Vagina (tissue), 2 donors: ENCODE measurements at places on chromosomes 11 and 22. TPM values are rescaled to one million over a fixed set of nuclear protein-coding genes. Genes with fewer than 3 reads are reported as not detected.
A peak's percentile ranks its signal among the peaks of the same experiment; 100 is the strongest.

- no peaks in the 10 kb centered on the region for H3K27me3 ChIP-seq
- no peak for DNase-seq
- H3K27ac ChIP-seq: no peak overlapping the region
These were observed 63.7 kb downstream of the MICAL2 start for GRCh38 chr11:12174128-12174476.

GRCh38 chr11:121257289-121257688 lies 35.3 kb upstream of the SC5D start:
- no peaks in the 10 kb centered on the region for H3K27me3 ChIP-seq
- no peaks in the 10 kb centered on the region for H3K36me3 ChIP-seq
- H3K4me1 ChIP-seq: no peaks in the 10 kb centered on the region
- H3K27ac ChIP-seq: no peak overlapping the region

DNA sequence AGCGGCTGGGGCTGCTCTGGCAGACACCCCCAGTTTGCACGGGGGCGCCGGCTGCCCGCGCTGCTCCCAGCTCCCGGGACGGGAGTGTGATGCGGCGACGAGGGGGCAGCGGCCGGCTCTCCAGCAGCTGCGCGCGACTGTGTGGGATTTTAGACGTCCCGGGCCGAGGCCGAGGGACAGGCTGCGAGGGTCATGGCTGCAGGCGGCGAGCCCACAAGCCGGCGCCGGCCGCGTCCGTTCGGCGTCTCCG lies 159 bp downstream of the FZD4 start:
- H3K4me1 ChIP-seq: peaks cover 32% of the 10 kb centered on the region
- peak overlapping the region; percentile 74 for H3K4me3 ChIP-seq

DNA sequence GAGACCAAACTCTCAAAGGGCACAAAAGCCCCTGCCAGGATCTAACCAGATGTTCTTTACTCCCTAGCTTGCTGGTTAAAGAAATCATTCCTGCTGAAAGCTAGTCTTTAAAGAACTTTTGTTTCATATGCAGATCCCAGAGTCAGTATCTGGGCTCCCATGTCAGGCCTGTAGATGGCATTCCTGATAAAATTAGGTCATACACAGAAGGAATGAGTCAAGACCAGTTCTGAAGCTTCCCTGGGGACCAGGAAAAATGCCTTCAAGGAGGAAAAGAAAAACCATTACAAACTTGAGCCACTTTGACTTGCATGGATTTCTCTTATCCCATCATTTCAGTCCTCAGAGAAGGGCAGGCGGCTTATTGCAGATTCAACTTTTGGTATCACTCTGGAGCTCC lies 5.9 kb downstream of the DBX1 start:
- H3K4me3 ChIP-seq: no peak overlapping the region
- peaks cover 5% of the 10 kb centered on the region for H3K27me3 ChIP-seq
- H3K4me1 ChIP-seq: peaks cover 15% of the 10 kb centered on the region
- no peaks in the 10 kb centered on the region for H3K36me3 ChIP-seq
- H3K27ac ChIP-seq: no peak overlapping the region

DNA sequence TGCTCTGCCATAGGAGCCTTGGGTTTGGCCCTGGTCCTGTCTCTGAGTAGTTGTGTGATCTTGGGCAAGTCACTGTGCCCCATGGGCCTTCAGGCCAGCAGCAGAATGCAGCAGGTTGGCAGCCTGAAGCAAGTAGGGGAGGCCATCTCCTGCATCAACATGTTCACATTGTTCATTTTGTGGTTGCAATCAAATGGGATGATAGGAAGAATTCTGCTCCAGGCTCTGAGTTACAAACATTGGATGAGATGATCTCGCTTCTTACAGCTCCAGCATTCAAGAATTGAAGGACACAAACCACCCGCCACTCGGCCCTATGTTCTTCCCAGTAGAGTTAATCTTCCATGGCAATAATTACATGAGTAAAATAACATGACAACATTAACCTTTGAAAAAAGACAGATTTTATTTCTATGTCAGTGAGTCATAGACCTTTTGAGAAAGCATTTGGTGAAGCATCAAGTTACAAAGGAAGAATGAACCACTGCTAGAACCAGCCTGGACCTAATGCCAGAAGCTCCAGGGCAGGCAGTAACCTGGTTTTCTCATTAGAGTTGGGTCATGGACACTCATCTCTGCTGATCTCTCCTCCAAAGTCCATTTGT lies 308.3 kb upstream of the NCAM1 start:
- peaks cover 15% of the 10 kb centered on the region for H3K4me1 ChIP-seq
- no peaks in the 10 kb centered on the region for H3K36me3 ChIP-seq
- no peaks in the 10 kb centered on the region for H3K27me3 ChIP-seq
- H3K4me3 ChIP-seq: no peak overlapping the region

GRCh38 chr11:115784796-115785521 lies 280.7 kb upstream of the CADM1 start:
- no peaks in the 10 kb centered on the region for H3K27me3 ChIP-seq
- no peaks in the 10 kb centered on the region for H3K36me3 ChIP-seq

- no peaks in the 10 kb centered on the region for H3K36me3 ChIP-seq
- H3K27ac ChIP-seq: no peak overlapping the region
- DNase-seq: no peak
- no peaks in the 10 kb centered on the region for H3K27me3 ChIP-seq
These were observed 154.9 kb downstream of the TEAD1 start for GRCh38 chr11:12829131-12829530.

DNA sequence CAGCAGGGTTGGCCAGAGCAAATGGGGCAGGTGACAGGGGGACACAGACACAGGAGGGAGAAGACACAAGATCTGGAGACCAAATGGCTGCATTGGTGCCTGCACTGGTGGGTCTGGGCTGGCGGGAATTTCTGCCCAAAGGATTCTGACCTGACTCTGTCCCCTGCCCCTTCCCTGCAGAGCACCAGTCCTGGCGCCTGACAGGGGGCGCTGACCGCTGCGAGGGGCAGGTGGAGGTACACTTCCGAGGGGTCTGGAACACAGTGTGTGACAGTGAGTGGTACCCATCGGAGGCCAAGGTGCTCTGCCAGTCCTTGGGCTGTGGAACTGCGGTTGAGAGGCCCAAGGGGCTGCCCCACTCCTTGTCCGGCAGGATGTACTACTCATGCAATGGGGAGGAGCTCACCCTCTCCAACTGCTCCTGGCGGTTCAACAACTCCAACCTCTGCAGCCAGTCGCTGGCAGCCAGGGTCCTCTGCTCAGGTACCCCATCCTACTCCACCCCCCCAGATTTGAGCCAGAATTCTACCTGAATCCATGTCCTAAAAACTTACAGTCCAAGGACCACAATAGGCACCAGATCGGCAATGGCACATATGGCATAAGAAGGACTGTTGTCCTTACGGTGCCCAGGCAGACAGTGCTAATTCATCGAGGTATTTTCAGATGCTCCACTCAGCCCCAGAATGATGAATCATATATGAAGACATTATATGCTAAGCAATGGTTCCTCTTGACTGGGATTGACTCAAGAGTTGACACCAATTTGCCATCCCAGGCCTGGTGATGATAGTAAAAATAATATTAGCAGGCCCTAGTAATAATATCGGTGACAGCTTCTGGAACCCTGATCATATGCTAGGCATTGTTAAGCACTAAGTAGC lies 38.2 kb downstream of the CD6 start:
- H3K27ac ChIP-seq: no peak overlapping the region
- DNase-seq: no peak
- H3K27me3 ChIP-seq: no peaks in the 10 kb centered on the region
- no peaks in the 10 kb centered on the region for H3K36me3 ChIP-seq
- H3K4me1 ChIP-seq: peaks cover 16% of the 10 kb centered on the region

DNA sequence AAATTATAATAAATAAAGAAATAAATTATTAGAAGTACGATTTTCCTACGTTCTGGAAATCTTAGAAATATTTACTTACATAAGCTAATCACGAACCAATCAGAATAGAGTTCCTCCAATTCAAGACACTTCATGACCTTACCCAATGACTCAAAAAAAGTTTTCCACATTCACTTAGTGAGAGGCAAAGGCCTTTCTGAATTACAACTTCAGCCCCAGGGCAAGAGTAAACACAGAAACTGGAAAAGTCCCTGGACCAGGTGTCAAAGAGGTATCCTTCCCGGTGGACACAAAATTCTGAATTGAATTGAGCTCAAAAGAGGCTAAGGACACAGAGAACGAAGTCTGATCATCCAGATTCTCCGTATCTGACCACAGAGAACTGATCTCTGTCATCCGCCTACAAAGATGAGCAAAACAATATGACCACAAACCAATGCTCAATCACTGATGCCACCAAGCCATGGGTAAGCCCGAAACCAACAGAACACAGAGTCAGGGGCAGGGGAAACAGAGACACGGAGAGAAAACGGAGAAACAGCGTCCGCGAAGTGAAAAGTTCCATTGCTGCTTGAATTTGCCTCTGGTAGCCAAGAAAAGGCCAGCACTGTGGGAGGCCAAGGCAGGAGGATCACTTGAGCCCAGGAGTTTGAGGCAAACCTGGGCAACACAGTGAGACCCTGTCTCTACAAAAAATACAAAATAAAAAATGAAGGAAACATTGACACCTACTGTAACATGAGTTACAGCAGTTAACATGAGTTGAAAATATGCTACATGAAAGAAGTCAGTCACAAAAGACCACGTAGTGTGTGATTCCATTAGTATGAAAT lies 6.8 kb downstream of the BID start:
- H3K4me3 ChIP-seq: no peak overlapping the region
- no peaks in the 10 kb centered on the region for H3K27me3 ChIP-seq
- no peaks in the 10 kb centered on the region for H3K36me3 ChIP-seq
- no peak overlapping the region for H3K27ac ChIP-seq
- H3K4me1 ChIP-seq: peaks cover 4% of the 10 kb centered on the region
- DNase-seq: no peak

DNA sequence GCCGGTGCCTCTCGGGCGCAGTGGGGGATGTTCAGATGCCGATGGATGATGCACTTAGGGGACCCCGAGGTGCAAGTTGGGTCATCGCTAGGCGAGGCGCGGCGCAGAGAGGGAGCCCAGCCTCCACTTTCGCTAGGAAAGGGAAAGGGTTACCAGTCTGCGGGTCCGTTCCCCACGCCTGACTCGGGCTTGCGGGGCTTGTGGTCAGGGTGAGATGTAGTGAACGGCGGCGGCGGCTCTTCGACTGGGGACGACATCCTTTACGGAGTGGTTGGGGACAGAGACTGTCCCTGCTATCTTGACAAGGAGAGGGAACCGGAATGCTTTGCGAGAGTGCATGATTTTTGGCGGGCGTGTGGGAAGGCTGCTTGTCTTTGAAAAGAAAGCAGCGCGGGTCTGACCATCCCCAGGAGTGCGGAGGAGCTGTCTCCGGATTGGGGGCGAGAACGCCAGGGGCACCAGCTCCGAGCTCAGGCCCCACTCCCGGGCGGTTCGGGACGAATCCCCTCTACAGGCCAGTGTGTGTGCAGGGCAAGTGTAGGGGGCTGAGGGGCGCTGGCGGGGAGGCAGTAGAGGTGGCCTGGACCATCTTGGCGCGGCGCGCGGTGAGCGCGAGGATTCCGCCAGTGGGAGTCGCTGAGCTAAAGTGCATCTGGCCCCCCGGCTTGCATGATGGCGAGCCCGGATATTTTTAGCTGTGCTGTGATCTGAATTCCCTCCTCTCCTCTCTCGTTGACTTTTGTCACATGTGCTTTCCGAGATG lies 1.1 kb downstream of the FAT3 start:
- peak overlapping the region; percentile 74 for H3K27ac ChIP-seq
- H3K4me3 ChIP-seq: peak overlapping the region; percentile 46
- H3K27me3 ChIP-seq: no peaks in the 10 kb centered on the region
- peaks cover 24% of the 10 kb centered on the region for H3K4me1 ChIP-seq
- DNase-seq: no peak

DNA sequence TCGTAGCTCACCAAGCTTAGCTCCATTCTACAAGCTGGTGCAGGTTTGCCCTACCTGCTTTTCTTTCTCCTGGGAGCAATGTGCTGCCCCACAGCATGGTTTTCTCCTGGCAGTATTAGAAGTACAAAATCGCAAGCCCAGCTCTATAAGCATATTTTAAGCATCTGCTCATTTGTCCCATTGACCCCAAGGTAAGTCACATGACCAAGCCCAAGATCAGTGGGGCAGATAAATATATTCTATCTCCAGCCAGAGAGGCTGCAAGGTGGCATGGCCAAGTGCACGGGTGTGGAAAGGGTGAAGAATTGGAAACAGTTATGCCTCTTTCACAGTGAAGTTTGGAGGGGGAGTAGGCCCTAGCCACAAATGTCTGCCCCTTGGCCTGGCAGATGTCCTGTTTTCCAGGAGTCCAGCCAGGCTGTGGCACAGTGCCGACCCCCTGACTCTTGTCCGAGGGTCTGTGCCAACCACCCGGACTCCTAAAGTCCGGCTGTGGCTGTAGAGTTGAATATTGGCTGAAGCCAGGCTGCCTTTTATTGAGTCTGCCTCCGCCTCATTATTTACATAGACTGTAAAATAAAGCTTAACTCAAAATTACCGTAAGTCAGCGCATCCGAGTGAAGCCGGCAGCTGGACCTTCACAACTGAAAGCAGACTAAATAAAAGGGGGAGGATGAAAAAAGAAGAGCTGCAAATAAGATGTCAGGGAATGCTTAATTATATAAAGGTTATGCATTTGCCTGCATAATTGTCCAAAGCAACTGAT lies 165.7 kb downstream of the COMMD9 start:
- no peak overlapping the region for H3K27ac ChIP-seq
- H3K4me3 ChIP-seq: no peak overlapping the region
- DNase-seq: no peak
- peaks cover 7% of the 10 kb centered on the region for H3K4me1 ChIP-seq
- H3K27me3 ChIP-seq: no peaks in the 10 kb centered on the region

DNA sequence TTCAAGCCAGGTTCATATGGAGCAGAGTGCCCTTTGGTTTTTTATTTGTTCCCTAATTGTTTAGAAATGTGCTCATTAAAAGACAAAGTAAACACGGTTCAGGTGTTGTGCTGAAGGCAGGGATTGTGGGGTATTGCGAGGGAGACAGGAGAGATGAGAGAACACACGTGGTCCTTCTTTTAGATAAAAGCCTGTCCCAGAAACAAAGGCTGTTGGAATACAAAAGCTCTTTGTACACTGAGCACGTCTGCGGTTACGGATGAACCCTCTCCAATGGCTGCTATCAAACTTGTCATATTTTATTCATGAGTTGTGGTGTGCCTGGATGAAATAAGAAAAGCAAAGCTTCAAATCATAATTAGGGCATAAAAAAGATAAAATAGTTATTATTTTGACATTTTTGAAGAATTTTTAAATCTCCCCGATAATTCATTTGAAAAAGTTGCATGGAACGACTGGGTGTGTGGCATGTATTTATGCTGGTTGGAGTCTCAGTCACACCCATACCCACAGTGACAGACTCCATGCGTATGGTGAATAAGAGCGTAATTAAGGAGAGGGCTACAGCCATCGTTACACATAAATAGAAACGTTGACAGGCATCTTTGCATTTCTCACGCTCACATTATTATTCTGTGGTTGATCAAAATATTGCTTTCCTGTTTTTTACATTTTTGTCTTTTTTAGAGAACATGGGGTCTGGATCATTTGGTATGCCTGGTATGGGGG lies 92.9 kb downstream of the NELL1 start:
- no peak for DNase-seq
- H3K4me3 ChIP-seq: no peak overlapping the region
- no peaks in the 10 kb centered on the region for H3K4me1 ChIP-seq
- H3K36me3 ChIP-seq: no peaks in the 10 kb centered on the region

The TANGO2 gene
- total RNA-seq: 21.4 TPM

The KCNJ1 gene
- total RNA-seq: 1.5 TPM

The MS4A6E gene
- 3.4 TPM for total RNA-seq

The CRYBB2 gene
- total RNA-seq: not detected

The OR5T1 gene
- not detected for total RNA-seq
